Stromal cell of bone marrow (primary cell): ENCODE measurements at places on chromosomes 3 and 15.

GRCh38 chr3:50708620-50709019 is 33.9 kb downstream of the DOCK3 start:
- DNase-seq: no peak

DNA sequence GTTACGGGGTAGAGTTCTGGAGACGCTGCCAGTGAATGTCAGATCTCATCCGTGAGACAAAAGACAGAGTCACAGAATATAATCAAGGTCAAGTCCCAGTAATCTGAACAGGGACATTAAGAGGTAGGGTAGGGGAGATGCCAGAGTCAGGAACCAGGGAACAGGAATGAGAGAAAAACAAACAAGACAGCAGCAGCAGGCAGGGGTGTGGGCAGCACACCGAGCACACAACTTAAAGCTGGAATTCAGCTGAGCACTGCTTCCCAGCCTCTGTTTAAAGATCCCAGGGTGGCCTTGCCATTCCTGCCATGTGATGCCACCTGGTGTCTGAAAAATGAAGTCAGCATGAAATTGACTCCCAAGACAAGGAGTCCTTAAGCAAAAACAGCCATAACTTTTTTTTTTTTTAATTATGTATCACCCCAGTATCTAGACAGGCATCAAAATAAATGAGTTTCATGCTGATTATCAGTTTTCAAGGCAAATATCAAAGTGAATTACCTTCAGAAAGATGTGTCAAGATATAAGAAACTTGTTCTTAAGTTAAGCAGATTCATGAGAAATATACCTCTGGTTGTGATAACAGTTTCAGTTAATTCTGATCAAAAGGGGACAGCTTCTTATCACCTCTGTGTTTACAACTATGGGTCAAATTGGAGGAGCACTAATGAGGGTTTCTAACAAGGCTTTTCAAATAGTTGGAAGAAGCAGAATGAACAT is 203.7 kb downstream of the SLC9A9 start:
- peak; percentile 67 for DNase-seq

GRCh38 chr15:54462511-54462913 is 484.3 kb downstream of the UNC13C start:
- no peak for DNase-seq

- DNase-seq: no peak
Observed at GRCh38 chr3:132555306-132556035, 41.6 kb upstream of the ACKR4 start.

DNA sequence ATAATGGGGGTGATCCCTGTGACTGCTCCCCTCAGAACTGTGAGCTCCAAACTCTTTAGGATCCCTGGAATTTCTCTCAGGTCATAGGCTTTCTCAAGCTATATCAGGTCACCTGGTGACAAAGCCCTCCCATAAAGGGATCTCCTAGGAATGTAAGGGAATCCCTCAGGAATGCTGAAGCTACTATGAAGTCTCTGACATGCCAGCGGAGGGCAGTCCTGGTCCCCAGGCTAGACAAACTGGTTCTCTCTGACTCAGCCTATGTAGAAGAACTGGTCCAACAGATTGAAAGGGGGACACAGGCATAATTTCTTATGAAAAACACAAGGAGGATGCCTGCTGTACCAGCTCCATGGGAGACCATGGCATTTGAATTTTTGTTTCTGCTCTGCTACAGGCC is 6.7 kb downstream of the LPCAT4 start:
- DNase-seq: no peak

- no peak for DNase-seq
Observed at GRCh38 chr3:69353503-69353902, 32.4 kb downstream of the FRMD4B start.

GRCh38 chr15:59189241-59189640 is 17.4 kb upstream of the LDHAL6B start:
- DNase-seq: no peak

GRCh38 chr3:85041001-85041400 is 82.2 kb downstream of the CADM2 start:
- no peak for DNase-seq

GRCh38 chr3:149455366-149455765 is 19.1 kb upstream of the TM4SF4 start:
- DNase-seq: no peak

GRCh38 chr3:47377186-47377585 is 3.6 kb upstream of the PTPN23 start:
- DNase-seq: no peak
